CD8-positive, alpha-beta T cell (primary cell): ENCODE measurements at places on chromosomes 5 and 9. TPM values are rescaled to one million over a fixed set of nuclear protein-coding genes. Genes with fewer than 3 reads are reported as not detected.

DNA sequence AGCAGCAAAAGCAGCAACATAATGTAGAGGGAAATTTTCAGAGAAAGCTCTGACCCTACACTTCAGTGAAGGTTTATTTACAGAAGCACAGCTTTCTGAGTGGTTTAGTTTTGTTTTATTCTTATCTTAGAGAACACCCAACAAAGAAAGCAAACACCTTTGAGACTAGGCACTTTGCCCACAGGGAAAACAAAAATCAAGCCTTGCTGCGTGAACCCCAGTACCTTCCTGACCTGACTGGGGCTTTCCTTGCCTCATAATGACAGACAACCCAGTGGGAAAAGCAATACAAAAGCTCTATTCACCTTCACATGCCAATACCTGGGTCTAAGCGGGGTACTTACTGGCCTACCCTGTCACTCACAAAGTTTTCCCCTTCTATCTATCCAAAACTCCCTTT lies 189.8 kb downstream of the HINT1 start:
- DNase-seq = no peak

DNA sequence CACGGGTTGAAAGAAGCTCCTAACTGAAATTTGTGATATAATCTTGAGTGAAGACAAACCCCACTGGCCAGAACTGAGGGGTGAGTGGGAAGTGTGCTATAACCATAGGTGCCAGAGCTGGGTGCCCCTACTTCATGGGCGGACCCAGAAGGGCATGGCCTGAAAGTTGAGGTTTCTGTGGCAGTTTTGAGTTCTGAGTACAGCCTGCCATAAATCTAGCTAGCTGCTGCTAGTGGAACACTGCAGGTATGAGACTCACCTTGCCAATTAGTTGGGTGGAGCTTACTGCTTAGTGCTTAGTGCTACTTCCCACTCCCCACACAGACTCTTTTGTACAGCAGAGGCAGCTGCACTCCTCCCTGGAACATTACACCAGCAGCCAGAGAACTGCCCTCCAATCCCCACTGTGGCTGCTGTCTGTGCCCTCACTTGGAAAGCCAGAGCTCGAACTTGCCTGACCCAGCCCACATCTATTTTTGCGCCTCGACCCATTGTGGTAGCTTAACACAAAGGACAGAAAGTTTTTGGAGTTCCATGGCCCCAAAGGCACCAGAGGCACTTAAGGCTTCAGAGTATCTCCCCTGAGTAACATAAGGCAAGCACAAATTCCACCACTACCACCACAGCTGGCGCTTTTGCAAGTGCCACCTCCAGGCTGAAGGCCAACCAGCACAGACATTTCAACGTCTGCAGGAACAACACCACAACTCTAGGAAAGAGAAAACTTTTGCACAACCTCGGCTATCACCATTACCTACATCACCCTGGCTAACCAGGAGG lies 27.1 kb upstream of the PTGER4 start:
- DNase-seq = peak; percentile 41

GRCh38 chr5:151642472-151643140 lies 44.1 kb downstream of the SPARC start:
- no peak for DNase-seq

DNA sequence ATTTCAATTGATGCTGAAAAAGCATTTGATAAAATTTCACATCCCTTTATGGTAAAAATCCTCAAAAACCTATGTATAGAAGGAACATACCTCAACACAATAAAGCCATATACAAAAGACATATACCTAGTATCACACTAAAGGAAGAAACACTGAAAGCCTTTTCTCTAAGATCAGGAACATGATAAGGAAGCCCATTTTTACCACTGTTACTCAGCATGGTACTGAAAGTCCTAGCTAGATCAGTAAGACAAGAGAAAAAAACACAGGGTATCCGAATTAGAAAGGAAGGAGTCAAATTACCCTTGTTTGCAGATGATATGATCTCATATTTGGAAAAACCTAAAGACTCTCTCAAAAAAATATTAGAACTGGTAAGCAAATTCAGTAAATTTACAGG lies 350.2 kb upstream of the PDE4D start:
- no peak for DNase-seq

GRCh38 chr9:131101207-131101964 lies 5.1 kb downstream of the AIF1L start:
- no peak for DNase-seq

DNA sequence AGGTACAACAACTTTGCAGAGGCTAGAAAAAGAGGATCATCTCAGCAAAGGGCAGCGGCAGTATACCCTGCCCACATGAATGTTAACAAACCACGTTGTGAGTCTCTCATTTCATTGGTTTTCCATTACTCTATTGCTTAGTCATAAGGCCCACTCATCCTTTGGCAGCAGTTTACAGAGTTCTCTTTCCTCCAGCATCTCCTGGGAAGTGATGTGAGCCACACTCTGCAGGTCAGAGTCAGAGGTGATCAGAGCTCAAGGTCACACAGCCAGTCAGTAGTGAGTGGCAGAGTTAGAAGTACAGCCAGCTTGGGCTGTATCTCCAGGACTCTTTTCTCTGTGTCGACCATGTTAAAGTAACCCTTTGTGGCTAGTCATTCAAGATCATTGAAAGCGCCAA lies 599.6 kb upstream of the GRAMD2B start:
- no peak for DNase-seq

GRCh38 chr9:83962165-83962564 lies 17.9 kb downstream of the HNRNPK start:
- DNase-seq = no peak

- no peak for DNase-seq
Measured at GRCh38 chr5:142938266-142938880, 168.2 kb downstream of the ARHGAP26 start.

DNA sequence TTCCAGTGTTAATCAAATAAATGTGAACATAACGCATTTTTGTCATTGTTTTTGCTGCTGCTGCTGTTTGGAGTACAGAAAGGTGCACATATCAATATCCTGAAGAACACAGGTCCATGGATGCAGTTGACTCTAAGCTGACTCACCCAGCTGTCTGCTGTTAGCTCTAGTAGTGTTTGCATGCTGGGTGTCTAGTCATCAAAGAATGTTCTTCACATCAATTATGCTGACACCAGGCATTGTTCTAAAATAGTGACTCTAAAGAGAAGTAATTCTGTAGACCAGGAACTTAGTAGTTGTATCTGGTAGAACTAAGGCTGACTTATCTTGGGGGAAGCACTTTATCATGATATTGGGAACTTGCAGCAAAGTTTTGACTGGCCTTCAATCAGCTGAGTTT lies 55.7 kb upstream of the DPYSL3 start:
- no peak for DNase-seq

DNA sequence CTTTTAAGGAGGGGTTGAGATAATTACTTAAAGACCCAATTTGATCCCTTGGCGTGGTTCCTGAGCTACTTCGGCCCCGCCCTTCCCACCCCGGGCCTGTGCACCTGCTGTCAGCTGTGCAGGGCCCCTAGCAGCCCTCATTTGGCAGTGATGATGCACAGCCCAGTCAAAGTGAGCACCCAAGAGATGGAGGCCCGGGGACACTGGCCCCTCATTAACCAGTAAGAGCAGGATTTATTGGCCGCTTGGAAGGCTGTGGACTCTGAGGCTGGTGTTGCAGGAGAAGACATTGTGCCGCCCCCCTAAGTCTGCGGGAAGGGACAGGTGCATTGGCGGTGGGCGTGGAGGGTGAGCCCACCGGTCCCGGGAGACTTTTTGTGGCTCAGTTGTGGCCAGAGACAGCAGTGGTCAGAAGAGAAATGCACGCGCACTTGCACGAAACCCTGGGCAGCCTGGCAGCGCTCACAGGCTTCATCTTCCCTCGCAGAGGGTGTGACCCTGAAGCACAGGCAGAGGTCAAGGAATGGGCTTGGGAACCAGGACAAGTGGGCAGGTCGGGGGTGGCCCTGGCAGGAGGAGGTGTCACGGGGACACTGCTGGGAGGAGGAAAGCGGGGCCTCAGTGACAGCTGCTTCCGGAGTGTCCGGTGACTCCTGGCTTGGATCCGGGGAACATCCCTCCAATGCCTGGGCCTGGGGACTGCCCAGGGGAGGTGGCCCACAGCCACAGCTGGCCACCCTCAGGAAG lies 74.0 kb upstream of the RXRA start:
- no peak for DNase-seq

- no peak for DNase-seq
Measured at GRCh38 chr5:52481201-52481600, 306.5 kb upstream of the ITGA1 start.

GRCh38 chr5:172110260-172110815 lies 77.7 kb downstream of the STK10 start:
- DNase-seq = no peak

DNA sequence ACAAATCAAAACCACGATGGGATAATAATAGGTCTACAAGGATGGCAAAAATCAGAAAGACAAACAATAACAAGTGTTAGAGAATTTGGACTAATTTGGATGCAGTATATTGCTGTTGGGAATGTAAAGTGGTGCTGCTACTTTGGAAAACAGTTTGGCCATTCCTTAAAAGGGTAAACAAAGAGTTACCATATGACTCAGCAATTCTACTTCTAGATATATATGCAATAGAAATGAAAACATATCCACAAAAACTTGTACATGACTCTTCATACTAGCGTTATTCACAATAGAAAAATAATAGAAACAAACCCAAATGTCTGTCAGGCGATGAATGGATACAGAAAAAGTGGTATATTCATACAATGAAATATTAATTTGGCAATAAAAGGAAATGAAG lies 58.3 kb downstream of the JAK2 start:
- DNase-seq = no peak

GRCh38 chr5:95113489-95113888 lies 171.4 kb downstream of the MCTP1 start:
- DNase-seq = no peak

GRCh38 chr9:78599926-78600325 lies 303.0 kb downstream of the PSAT1 start:
- DNase-seq = no peak

DNA sequence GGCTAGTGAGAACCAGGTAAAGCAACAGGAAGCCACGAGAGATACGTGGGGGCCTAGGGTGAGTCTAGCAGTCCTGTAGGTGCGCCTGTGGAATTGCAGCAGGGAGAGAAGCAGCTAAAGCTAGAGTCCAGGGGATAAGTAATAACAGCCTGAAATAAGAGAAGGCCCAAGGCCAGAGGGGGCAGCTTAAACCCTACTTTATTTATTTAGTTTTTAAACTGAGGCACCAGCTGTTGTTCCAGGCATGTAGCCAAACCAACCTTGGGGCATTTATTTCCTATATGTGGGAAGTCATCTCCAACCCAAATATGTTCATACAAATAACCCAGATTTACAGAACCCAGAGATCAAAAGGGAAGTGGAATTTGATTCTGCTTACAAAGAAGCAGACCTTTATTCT lies 93.5 kb downstream of the GLDC start:
- no peak for DNase-seq

DNA sequence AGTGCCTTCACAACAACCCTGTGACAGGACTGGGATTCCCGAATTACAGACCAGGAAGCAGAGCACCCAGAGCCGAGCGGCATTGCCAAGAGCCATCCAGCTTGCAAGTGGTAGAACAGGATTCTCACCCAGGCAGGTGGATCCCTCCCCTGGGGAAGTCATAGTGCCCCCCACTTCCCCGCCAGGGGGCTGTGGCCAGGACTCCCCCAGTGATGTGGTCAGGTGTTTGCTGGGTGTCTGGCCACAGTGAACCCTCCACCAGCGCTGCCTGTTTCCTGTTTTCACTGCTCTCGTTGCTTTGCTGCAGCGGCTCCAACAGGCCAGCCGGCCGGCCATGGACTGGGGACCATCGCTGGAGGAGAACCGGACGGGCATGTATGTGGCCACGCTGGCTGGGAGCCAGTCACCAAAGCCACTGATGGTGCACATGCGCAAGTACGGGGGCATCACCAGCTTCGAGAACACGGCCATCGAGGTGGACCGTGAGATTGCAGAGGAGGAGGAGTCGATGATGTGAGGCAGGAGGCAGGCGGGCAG lies 19.3 kb downstream of the SLC6A7 start:
- no peak for DNase-seq

GRCh38 chr5:147369742-147370374 lies 135.0 kb downstream of the STK32A start:
- DNase-seq = no peak

GRCh38 chr9:33435821-33436277 lies 11.5 kb downstream of the AQP3 start:
- DNase-seq = no peak

DNA sequence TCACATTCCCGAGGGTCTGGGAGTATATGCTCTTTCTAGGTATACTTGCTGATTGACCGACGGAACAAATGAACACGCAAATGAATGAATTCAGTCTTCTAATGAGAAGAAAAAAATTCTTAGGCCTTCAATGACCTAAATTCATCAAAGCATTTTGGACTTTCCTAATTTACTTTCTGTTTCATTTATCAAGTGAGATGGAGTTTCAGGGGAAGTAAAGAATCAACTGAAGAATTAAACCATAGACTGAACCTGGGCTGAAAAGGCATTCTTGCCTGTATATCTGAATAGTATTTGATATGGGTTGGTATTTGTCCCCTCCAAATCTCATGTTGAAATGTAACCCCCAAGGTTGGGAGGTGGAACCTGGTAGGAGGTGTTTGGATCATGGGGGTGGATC lies 64.1 kb downstream of the ZFAND5 start:
- DNase-seq = no peak

DNA sequence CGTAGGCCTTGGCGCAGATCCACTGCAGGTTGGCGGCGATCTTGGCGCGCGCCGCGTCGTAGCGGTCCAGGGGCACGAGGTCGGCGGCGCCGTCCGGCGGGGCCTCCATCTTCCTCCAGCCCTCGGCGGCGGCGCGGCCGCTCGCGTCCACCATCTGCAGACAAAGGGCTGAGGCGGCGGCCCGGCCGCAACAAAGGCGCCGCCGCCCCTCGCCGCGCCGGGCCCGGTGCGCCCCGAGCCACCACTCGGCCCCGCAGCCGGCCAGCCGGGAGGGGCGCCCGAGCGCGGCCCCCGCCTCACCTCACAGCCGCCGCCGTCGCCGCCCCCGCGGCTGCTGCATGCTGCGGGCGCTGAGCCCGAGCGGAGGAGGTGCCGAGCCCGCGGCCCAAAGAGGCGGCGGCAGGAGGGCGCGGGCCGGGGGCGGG lies 328 bp downstream of the CAMSAP1 start:
- DNase-seq = no peak

The IRGM gene
- 2.3 TPM for total RNA-seq

The ELAVL2 gene
- total RNA-seq = not detected

The GFI1B gene
- total RNA-seq = not detected

The CER1 gene
- not detected for total RNA-seq

The SLC22A4 gene
- 0.67 TPM for total RNA-seq

The PCDHGC5 gene
- not detected for total RNA-seq
